Left lung (tissue), 14 donors: ENCODE measurements at places on chromosomes 16 and 17.
A peak's percentile ranks its signal among the peaks of the same experiment; 100 is the strongest.

DNA sequence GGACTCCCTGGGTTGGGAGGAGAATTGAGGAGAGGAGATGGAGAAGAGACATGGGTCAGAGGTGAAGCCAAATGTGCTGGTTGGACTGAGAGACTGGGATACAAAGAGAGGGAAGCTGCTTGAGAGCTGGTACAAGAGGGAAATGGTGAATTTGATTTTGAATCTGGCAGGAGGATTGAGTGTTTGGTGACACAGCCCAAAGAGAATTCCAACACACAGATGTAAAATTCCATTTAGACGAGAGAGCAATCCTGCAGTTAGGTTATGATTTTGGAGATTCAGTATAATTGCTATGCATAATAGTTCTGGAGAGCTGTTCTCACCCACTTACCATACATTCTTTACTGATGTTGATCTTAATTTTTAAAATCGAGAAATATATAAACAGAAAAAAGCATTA is 57.7 kb downstream of the HSD17B2 start:
- no peak for DNase-seq

GRCh38 chr17:13594762-13595598 is 6.7 kb downstream of the HS3ST3A1 start:
- DNase-seq, result no peak

DNA sequence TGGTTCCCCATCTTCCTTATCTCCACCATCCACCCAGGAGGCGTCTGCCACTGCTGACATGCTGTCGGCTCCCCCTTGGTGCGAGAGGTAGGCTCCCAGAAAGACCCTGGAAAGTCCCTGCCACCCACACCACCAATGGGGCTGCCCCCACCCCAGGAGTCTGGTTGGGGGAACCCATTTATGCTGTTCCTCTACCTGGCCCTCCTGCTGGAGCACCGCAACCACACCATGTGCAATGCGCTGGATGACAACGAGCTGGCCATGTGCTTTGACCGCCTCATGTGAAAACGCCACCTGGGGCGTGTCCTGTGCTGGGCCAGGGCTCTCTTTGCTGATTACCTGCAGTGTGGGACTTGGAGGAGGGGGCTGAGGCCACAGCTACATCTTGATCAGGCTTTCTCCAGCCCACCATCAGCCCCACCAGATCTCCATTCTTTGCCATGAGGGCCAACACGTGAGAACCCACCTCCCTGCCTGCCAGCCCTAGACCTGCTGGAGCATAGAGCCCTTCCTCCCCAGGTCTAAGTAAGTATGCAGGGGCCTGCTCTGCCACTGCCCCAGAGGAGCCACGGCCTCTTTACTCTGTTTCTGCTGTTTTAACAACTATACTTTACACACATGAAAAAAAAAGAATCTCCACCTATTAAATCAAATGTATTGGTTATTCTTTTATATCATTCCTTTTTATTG is 7.9 kb upstream of the ALDH3A1 start:
- DNase-seq, result no peak

DNA sequence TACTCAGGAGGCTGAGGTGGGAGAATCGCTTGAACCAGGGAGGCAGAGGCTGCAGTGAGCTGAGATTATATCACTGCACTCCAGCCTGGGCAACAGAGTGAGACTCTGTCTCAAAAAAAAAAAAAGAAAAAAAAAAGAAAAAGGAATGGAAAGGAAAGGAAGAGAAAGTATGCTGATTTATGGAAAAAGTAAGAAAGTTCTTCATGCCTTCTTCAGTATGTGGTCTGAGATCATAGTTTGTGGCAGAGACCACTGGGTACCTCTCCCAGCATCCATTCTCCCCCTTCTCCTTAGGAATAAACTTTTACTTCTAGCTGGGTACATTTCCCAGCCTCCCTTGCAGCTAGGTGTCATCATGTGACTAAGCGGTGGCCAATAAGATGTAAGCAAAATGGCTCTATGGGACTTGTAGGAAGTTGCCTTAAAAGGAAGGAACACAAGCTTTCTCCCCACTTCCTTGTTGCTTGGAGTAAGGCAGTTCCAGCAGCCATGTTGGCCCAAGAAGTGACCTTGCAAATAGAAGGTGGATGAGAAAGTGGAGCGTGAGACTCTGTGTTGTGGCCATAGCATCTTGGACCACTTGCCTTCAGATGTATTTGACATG is 26.1 kb upstream of the XPO6 start:
- no peak for DNase-seq

DNA sequence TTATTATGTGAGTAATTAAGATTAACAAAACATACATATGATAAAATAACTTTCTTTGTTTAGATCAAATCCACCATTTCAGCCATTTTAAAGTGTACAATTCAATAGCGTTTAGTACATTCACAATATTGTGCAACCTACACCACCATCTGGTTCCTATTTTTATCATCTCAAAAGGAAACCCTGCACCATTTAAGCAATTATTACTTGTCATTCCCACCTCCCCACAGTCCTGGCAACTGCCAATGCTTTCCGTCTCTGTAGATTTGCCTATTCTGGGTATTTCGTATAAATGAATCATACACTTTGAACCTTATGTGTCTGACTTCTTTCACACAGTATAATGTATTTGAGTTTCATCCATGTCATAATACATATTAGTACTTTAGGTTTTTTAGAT is 162.5 kb upstream of the CNTNAP4 start:
- DNase-seq, result peak; percentile 6

DNA sequence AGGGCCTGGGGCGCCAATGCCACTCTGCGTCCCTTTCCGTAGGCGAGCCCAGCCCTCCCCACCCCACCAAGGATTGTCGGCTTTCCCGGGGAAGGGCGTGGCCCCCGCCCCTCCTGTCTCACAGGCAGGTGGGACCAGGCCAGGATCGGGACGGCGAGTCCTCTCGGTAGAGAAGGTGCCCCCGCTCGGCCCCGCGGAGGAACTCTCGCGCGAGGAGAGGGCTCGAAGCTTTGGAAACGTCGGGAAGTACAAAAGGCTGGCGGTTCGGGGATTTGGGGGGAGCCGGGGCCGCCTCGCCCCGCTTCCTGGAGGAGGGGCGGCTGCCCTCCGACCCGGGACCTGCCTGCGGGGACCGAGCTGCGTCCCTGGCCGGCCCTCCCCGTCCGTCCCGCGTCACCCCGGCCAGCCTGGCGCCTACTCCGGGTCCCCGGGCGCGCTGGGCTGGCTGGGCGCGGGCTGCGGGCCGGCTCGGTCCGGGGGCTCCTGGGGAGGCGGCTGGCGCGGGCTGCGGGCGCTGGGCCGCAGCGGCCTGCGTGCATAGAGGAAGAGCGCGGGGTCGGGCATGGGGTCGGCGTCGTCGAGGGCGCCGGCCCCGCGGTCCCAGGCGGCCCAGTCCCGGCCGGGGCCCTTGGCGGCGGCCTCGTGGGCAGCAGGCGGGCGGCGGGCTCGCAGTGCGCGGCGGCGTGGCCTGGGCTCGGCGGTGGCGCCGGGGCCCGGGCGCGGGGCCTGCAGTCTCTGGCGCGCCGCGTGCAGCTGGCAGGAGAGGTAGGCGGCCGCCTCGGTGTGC is 12.6 kb upstream of the CLUH start:
- DNase-seq, result no peak

- no peak for DNase-seq
Measured at GRCh38 chr17:65013613-65014391, 42.7 kb downstream of the GNA13 start.

- no peak for DNase-seq
Measured at GRCh38 chr17:57518587-57519581, 226.2 kb downstream of the CCDC182 start.

DNA sequence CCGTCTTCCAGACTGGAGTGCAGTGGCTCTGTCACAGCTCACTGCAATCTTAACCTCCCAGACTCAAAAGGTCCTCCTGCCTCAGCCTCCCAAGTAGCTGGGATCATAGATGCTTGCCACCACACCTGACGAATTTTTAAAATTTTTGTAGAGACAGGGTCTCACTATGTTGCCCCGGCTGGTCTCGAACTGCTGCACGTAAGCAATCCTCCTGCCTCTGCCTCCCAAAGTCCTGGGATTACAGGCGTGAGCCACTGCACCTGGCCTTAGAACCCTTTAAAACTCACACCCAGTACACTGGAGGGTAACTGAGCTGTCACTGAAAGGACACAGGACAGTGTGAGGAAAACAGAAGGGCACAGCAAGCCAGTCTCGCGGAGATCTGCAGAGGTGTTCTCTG is 97.6 kb upstream of the NOL11 start:
- DNase-seq, result no peak

- no peak for DNase-seq
Measured at GRCh38 chr16:66082424-66082823, 284.1 kb upstream of the CDH5 start.

DNA sequence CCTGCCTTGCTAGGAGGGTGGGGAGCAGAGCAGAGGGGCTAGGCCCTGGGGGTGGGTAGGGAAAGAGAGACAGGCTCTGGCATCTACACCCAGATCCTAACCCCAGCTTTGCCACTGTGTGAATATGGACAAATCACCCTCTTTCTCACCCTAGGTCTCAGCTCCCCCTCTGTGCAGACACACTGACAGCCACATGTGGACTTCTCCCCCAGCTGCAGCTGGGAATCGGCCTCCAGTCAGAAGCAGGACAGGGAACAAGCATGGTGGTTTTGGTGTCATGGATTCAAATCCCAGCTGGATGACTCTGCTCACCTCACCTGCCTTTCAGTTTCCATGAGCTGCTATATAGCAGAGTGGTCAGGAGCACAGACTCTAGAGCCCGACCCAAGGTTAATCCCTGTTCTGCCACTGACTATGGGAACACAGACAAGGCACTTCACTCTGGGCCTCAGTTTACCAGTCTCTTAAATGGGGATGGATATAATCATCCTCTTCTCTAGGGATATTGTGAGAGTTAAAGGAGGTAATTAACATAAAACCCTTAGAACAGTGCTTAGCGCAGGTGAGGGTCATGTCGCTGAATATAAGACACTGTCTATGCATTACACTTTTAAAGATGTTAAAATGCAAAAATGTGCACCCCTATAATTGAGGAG is 26.2 kb upstream of the MAP3K14 start:
- no peak for DNase-seq

DNA sequence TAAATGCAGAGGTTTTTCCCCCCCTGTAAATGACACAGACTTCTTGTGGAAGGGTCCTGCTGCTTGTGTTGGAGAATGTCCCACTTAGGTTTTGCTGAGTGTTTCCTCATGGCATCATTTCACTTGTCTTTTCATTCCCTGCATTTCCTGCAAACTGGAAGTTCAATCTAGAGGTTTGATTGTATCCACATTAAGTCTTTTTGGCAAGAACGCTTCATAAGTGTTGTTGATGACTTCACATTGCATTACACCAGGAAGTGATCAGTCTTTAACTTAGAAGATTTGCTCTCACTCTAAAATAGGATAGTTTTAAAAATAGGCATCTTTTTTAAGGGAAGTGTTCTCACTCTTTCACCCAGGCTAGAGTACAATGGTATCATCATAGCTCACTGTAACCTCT is 67.2 kb downstream of the RPTOR start:
- no peak for DNase-seq

GRCh38 chr16:27748868-27749546 is 199.1 kb downstream of the KATNIP start:
- no peak for DNase-seq

GRCh38 chr16:22685459-22685830 is 128.5 kb upstream of the HS3ST2 start:
- DNase-seq, result no peak

- no peak for DNase-seq
Measured at GRCh38 chr17:68356520-68356919, 65.2 kb downstream of the ARSG start.

DNA sequence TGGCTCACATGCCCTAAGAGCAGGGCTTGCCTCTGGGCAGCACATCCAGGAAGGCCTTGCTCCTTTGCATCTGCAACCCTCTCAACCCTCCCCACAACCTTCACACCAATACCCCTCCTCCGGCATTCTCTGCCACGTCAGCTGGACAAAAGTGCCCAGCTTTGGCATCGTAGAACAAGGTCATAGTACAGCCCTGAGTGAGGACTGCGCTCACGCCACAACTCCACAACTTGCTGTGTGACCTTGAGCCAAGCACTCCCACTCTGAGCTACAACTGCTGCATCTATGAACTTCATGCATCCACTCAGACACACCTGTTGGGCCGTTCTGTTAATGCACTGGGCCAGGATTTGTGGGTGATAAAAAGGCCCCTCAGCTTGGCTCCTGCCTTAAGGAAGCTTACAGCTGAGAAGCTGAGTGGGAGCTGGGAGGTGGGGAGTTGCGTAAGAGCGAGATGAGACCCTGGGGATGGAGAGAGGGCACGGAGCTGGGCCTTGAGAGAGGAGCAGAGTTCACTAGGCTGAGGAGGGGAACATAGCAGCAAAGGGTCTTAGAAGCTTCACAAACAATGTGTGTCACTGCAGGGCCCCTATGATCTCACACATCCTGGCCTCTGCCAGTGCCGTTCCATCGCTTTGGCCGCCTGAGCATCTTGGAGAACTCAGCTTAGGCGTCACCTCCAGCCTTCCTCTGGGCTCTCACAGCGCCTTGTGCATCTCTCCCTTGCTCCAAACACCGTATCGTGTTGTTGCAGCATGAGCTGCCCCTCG is 8.6 kb upstream of the MRC2 start:
- no peak for DNase-seq

- DNase-seq, result no peak
Measured at GRCh38 chr16:8718851-8719680, 44.6 kb downstream of the ABAT start.

DNA sequence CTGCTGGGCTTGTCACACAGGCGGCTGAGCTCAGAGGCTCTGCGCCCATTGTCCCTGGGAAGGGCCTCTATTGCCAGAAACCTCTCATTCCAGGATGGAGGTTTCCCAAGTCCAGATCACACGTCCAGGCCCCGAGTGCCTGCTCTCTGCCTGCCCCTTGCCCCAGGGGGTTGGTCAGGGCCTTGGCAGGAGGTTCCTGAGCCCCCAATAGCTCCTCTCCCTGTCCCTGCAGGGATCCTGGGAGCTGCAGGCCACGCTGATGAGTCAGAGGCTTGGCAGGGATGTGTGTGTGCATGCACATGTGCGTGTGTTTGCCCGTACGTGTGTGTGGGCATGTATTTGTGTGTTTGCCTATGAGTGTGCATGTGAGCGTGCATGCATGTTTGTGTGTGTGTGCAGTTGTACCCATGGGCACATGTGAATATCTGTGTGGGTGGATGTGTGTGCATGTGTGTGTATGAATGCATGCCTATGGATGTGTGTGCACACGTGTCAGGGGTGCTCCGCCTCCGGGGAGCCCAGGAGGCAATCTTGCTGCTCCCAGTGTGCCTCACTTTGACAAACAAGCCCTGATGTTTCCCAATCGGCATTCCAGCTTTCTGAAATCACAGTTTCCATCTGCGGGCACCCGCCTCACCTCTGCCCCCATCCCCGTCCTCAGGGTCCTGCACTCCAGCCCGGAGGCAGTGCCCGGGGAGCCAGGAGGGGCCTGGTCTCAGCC is 98.4 kb upstream of the GSE1 start:
- peak; percentile 82 for DNase-seq

GRCh38 chr16:50613281-50613963 is 65.2 kb downstream of the NKD1 start:
- DNase-seq, result peak; percentile 43
